ENCODE measurements at places on chromosomes 7 and 10.
A peak's percentile ranks its signal among the peaks of the same experiment; 100 is the strongest.

- no peak for DNase-seq
Observed at GRCh38 chr7:105330526-105330925, 58.2 kb downstream of the SRPK2 start.

DNA sequence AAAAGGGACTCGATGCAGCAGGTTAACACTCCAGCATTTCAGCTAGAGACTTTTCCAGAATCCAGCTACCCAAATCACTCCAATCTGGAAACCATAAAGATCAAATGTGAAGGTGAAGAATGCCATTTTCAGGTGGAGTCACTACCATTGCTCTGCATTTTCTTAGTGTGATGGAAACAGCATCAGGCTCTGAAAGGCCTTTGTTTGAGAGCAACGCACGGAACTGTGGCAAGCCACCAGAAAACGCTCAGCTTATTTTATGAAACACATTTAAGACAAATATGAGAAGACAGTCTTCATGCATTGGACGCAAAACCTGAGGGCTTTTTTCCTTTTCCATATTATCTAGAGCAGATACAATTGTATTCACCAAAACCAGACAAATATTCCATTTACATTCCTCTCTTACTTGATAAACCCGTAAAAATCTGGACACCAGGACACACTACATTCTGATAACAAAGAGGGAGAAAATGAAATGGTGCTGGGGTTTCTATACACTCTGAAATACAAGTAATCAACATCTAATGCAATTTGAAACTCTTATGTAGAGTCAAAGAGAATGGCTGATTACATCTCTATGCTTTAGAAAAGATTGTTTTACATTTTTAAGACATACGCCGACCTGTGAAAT lies 99.1 kb downstream of the NRP1 start:
- no peak for DNase-seq

- DNase-seq, result no peak
Observed at GRCh38 chr10:17736223-17736622, 15.8 kb upstream of the TMEM236 start.

- DNase-seq, result peak; percentile 30
Observed at GRCh38 chr10:87092861-87093631, 1.6 kb downstream of the GLUD1 start.

GRCh38 chr7:47179812-47180515 lies 401.9 kb downstream of the TNS3 start:
- DNase-seq, result no peak

- DNase-seq, result no peak
Observed at GRCh38 chr7:98990356-98990755, 112.0 kb downstream of the TRRAP start.

- DNase-seq, result no peak
Observed at GRCh38 chr7:3168869-3169268, 125.2 kb upstream of the CARD11 start.

DNA sequence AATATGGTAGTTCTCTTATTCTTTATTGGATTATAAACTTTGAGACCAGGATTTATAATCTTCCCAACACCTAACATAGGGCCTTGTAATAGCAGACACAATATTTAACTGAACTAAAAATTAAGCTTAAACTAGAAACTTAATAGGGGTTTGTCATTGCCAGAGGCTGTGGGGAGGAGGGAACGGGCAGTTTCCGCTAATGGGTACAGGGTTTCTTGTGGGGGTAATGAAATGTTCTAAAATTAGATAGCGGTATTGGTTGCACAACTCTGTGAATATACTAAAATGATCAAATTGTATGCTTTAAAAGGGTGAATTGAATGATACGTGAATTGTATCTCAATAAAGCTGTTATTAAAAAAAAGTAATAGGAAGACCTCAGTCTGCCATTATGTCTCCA lies 45.4 kb downstream of the NT5C2 start:
- DNase-seq, result no peak

- DNase-seq, result no peak
Observed at GRCh38 chr10:16030562-16030961, 170.3 kb upstream of the MINDY3 start.

GRCh38 chr10:102269017-102269416 lies 23.7 kb downstream of the GBF1 start:
- DNase-seq, result no peak

DNA sequence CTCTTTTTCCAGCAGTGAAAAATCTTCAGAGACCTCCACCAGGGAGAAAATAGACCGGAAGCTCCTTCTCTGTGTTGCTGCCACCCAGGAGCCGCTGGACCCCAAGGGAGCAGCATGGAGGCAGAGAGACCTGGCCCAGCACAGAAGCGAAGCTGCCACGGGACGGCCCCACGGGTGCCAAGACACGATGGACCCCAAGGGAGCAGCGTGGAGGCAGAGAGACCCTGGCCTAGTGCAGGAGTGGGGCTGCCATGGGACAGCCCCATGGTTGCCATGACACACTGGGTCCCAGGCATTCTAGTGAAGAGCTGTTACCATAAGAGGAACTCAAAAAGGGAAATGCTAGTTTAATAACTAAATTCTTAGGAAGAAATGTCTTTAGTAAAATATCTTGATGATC lies 186.3 kb downstream of the PTPRN2 start:
- no peak for DNase-seq

DNA sequence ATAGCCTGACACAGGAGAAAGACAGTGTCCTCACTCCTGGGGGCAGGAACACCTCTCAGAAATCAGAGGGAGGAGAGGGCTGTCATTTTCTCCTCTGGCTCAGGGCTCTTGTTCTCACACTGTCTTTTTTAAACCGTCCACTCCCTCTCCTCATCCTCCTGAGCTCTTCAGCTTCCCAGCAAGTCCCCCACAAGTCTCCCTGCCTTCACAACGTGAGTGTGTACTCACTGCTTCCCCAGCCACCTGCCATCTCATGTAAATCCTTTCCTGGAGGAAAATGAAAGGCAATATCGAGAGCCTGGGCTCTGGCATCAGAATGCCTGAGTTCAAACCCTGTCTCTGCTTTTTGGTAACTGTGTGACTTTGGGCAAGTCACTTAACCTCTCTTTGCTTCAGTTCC lies 5.7 kb downstream of the LLCFC1 start:
- DNase-seq, result no peak

GRCh38 chr7:1990001-1990670 lies 242.6 kb downstream of the MAD1L1 start:
- no peak for DNase-seq

DNA sequence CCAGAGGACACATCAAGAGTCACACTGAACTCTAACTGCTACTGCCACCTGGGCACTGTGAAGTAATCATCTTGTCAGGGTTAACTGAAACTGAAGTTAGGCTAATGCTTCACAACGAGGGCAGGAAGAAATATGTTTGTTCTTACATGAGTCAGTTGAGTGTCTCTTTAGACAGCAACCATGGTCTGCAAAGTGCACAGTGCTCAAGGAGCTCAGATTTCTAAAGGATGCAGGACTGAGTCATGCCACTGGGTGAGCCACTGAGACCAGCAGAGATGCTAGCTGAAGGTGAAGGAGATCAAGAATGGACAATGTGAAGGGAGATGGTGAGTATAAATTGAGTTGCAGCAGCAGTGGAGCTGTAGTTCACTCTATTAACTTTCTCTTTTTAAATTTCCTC lies 76.0 kb upstream of the CTTNBP2 start:
- no peak for DNase-seq
